GM04503 (cell line): ENCODE measurements at places on chromosomes 16 and 17.

GRCh38 chr17:34301986-34302385 is 16.4 kb downstream of the CCL11 start:
- DNase-seq, result no peak

DNA sequence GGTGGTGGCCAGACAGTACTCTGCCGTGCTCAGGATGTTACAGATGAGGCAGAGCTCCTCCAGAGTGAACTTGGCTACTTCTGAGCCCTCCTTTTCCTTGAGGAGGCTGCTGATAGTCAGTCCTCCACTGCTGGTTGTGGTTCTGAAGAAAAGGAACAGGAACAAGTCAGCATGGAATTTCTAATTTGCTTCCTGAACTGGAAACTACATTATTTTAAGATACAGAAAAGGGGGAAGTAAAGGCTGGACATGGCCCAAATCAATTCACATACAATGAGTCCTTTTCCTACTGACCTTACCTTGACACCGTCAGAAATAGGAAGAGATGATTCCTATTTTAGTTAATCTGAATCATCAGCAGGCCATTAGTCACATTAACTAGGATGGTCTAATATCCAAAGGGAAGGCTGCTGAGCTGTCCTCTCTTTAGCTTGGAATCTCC is 154.2 kb downstream of the VPS53 start:
- DNase-seq, result no peak

GRCh38 chr17:32267690-32268205 is 2.1 kb downstream of the RHBDL3 start:
- no peak for DNase-seq

DNA sequence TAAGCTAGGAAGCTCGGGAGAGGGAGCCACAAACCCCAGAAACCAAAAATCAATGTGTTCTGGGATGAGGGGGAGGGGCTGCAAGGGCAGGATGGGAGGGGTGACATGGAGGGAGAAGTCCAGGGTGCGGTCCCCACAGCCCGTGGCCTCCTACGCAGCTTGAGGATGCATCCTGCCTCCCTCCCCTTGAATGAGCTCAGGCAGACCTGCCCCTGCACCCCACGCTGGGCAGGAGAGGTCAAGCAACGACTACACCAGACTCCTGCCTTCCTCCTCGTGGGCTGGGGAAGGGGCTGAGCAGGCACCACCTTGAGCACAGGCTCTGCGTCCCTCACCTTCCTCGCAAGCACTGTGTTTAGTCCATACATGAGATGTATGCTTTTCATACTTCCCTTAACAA is 3.9 kb downstream of the ANKRD13B start:
- no peak for DNase-seq

- no peak for DNase-seq
Measured at GRCh38 chr16:57172721-57173290, 13.0 kb downstream of the PSME3IP1 start.

DNA sequence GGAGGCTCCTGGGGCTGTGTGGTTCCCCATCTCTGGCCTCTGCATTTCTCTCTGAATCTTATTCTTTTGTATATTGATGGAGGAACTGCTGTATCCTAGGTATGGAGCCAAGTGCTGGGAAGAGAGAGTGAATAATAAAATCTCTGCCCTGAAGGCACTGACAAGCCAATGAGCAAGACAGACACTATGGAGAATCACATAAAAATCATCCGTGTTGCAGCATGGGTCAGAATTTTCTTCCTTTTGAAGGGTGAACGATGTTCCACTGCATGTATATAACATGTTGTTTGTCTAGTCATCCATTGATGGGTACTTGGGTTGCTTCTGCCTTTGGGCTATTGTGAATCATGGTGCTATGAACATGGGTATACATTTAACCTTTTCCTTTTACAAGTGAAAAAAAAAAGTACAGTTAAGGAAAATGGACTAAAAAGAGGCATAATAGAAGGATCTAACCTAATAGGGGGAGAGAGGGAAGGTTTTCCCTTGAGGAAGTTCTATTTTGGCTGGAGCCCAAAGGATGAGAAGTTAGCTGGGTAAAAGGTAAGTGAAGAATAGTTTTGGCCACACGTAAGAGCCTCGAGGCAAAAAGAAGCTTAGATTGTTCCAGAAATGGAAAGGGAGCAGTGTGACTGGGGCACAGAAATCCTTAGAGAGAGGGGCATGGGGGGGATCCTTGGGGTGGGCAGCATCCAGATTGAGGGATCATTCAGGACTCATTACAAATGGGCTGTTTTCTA is 32.3 kb upstream of the GNA13 start:
- no peak for DNase-seq

GRCh38 chr16:5412731-5413130 is 315.1 kb upstream of the EEF2KMT start:
- no peak for DNase-seq

DNA sequence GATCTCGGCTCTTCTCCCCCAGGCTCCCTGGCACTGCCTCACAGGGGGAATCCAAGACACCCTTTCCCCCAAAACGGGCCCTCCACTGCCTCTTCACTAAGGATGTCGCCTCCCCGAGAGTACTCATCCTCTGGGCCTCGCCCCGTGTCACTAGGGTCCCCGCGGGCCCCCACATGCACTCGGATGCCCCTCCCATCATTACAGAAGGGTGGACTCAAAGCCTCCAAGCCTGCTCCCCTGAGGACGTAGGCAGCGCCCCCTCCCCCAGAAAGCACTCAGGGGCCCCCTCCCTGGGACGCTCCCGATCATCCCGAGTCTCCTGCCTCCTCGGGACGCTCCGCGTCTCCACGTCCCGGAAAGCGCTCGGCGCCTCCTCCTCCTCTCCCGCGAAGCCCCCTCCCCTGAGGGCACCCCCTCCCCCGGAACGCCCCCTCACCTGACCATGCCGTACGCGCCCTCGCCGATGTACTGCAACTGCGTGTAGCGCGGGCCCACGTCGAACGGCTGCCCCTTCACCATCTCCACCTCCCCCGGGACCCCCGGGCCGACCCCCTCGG is 338 bp downstream of the MAPK3 start:
- DNase-seq, result no peak

GRCh38 chr16:77970371-77970770 is 52.0 kb upstream of the CLEC3A start:
- DNase-seq, result no peak

- DNase-seq, result no peak
Measured at GRCh38 chr17:8708025-8708461, 36.6 kb downstream of the CCDC42 start.

- no peak for DNase-seq
Measured at GRCh38 chr16:2450975-2451381, 8.9 kb upstream of the TEDC2 start.

DNA sequence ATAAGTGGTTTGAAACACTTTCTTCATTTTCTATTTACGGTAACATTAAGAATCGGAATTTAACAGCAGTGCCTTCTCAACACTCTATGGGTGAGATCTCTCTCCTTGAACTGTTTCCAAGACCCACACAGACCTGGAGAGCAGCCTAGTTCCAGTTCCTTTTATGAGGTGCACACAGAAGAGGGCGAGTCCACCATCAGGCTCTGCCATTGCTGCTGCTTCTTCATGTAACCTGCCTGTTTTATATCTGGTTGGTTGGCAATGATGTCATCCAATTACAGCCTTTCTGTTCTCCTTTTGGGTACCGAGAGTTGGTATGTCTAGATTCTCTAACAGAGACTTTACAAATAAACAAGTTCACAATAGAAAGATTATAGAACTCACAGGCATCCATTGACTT is 225.7 kb downstream of the UTP18 start:
- DNase-seq, result no peak

DNA sequence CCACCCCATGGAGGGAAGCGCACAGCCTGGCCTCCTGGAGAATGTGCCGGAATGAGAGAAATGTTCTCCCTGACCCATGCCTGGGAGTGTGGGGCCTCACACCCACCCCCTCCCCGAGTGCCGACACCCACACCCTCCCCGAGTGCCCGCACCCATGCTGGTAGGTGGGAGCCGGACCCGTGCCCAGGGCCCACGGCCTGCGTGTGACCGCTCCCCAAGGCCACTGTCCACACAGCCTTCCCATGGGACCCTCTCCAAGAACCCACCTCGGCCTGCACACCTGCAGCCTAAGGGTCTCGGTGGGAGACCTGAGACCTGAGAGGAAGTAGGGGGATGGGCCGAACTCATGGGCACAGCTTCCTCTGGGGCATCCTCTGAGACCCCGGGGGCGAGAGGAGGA is 3.3 kb upstream of the PVALEF start:
- no peak for DNase-seq

- no peak for DNase-seq
Measured at GRCh38 chr17:49229805-49230600, 584 bp downstream of the PHOSPHO1 start.
